ENCODE measurements at places on chromosomes 12 and 14.

GRCh38 chr14:54649056-54649455 lies 82.1 kb downstream of the SAMD4A start:
- H3K27ac ChIP-seq, result no peak overlapping the region
- H3K4me1 ChIP-seq, result peaks cover 17% of the 10 kb centered on the region
- no peaks in the 10 kb centered on the region for H3K36me3 ChIP-seq
- H3K4me3 ChIP-seq, result no peak overlapping the region
- H3K27me3 ChIP-seq, result peaks cover 21% of the 10 kb centered on the region

DNA sequence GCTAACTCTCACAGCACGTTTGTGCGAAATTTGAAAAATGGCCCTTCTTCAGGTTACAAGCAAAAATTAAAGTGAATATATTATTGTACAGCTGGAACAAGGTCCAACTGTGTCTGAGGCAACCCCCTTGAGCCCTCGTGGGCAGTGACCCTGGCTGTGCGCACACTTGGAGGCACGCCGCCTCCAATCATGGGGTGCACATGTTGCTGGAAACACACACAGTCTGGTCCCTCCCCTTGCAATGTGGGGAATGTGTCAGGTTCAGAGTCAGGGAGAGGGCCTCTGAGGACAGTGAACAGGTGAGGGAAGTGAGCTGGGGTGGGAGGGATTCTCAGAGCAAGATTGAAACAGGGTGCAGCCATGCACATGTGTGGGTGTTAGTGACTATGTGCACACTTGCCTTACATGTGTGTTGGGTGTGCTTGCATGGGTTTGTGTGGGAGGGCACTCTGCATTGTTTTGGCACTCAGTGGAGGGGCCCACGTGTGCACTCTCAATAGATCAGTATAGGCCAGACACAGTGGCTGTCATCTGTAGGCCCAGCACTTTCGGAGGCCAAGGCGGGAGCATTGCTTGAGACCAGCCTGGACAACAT lies 9.6 kb downstream of the TSPAN9 start:
- H3K4me3 ChIP-seq, result no peak overlapping the region
- H3K27me3 ChIP-seq, result no peaks in the 10 kb centered on the region
- DNase-seq, result no peak
- no peak overlapping the region for H3K27ac ChIP-seq
- H3K4me1 ChIP-seq, result peaks cover 3% of the 10 kb centered on the region

DNA sequence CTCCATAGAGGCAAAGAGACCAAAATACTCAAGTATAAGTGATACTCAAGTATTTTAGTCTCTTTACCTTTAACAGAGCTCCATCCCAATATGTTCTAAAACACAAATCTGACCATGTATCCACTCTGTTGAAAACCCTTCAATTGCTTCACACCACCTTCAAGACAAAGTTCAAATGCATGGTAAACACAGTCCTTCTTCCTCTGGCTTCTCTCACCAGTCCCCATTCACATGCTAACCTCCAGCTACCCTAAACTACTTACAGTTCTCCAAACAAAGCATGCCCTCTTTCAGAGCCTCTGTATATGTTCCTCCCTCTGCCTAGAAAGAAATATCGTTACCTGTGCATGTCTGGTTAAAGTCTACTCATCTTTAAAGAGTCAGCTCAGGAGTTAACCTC lies 100.2 kb downstream of the NUMB start:
- peaks cover 4% of the 10 kb centered on the region for H3K36me3 ChIP-seq
- no peaks in the 10 kb centered on the region for H3K4me1 ChIP-seq
- no peak overlapping the region for H3K4me3 ChIP-seq

DNA sequence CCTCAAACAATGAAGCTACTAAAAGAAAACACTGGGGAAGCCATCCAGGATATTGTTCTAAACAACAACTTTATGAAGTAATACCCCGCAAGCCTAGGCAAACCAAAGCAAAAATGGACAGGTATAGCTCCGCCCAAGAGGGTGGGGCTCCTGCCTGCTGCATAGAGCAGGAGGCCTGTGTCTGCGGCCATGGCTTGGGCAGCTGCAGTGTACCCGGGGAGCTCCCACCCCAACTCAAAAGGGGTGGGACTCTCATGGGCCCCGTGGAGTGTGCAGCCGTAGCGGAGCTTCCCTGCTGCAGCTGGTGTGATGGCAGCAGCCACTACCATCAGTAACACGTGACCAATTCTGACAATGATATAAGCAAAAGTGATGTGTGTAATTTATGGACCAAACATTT lies 264.2 kb upstream of the KITLG start:
- no peaks in the 10 kb centered on the region for H3K27me3 ChIP-seq
- no peak overlapping the region for H3K4me3 ChIP-seq
- H3K4me1 ChIP-seq, result no peaks in the 10 kb centered on the region
- no peaks in the 10 kb centered on the region for H3K36me3 ChIP-seq
- DNase-seq, result no peak

DNA sequence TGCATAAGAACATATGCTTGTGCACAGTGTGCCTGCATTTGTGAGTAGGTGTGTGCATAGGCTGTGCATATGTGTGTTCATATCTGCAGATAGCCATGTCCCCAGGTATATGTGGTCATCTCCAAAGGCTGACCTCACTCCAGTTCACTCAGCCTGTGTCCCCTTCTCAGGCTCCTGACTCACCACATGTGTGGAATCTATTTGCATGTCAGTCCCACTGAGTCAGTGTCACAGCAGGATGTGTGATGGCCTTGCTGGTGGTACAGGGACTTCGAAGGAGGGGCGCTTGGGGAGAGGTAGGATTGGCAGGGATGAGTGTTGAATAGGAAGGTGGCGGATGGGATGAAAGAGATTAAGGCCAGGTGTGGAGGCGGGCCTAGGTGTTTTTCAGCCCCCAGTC lies 35.5 kb downstream of the KRT80 start:
- H3K36me3 ChIP-seq, result no peaks in the 10 kb centered on the region
- H3K27me3 ChIP-seq, result no peaks in the 10 kb centered on the region
- no peak overlapping the region for H3K27ac ChIP-seq
- no peak for DNase-seq
- H3K4me1 ChIP-seq, result peaks cover 25% of the 10 kb centered on the region
- H3K4me3 ChIP-seq, result no peak overlapping the region

DNA sequence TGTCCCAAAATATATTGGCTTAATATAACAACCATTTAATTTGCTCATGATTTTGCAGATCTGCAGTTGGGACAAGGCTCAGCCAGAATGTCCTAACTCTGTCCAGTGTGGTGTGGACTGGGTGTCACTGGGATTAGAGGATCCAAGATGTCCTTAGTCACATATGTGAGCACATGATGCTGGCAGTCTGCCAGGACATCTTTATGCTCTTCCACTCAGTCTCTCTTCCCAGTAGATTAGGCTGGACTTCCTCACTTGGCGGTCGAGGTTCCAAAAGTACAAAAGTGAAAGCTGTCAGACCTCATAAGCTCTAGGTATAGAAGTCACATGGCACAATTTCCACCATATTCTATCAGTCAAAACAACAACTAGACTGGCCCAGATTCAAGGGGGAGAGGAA lies 167.9 kb upstream of the NTF3 start:
- no peaks in the 10 kb centered on the region for H3K4me1 ChIP-seq
- H3K27ac ChIP-seq, result no peak overlapping the region
- DNase-seq, result no peak
- H3K27me3 ChIP-seq, result no peaks in the 10 kb centered on the region
- H3K36me3 ChIP-seq, result no peaks in the 10 kb centered on the region

- no peaks in the 10 kb centered on the region for H3K4me1 ChIP-seq
- no peak overlapping the region for H3K4me3 ChIP-seq
- H3K36me3 ChIP-seq, result peaks cover 48% of the 10 kb centered on the region
These were observed 133.6 kb downstream of the TTLL5 start for GRCh38 chr14:75794615-75795038.

DNA sequence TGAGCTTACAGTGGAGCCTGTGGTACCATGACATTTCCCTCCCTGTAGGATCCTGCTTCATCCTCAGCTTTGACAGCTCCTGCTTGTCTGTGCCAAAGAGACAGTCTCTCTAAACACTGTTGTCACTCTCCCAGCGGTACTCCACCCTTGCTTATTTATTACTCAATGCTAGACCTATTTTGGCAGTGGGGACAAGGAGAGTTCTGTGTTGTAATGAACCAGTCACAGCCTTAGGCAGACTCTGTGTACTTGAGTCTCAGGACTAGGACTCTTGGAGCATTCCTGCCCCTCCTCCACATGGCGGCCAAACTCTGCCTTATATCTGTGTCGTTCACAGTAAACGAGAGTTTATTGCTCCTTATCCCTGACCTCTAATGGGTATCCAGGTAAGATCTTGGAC lies 70.9 kb downstream of the PIK3C2G start:
- no peaks in the 10 kb centered on the region for H3K36me3 ChIP-seq
- H3K27ac ChIP-seq, result no peak overlapping the region
- H3K27me3 ChIP-seq, result no peaks in the 10 kb centered on the region
- no peak for DNase-seq

- H3K4me1 ChIP-seq, result no peaks in the 10 kb centered on the region
- no peak overlapping the region for H3K4me3 ChIP-seq
- no peaks in the 10 kb centered on the region for H3K36me3 ChIP-seq
- H3K27me3 ChIP-seq, result peaks cover 8% of the 10 kb centered on the region
- no peak for DNase-seq
These were observed 30.4 kb downstream of the CDC42BPB start for GRCh38 chr14:103026988-103027387.

- no peak for DNase-seq
- H3K27me3 ChIP-seq, result no peaks in the 10 kb centered on the region
- H3K4me3 ChIP-seq, result no peak overlapping the region
- no peaks in the 10 kb centered on the region for H3K4me1 ChIP-seq
These were observed 300.2 kb upstream of the PRKD1 start for GRCh38 chr14:30227876-30228275.

Data from activated CD4-positive, alpha-beta T cell treated with anti-CD3 and anti-CD28 coated beads for 36 hours (primary cell).